AG10803 (cell line): ENCODE measurements at places on chromosomes 11 and 22.
A peak's percentile ranks its signal among the peaks of the same experiment; 100 is the strongest.

DNA sequence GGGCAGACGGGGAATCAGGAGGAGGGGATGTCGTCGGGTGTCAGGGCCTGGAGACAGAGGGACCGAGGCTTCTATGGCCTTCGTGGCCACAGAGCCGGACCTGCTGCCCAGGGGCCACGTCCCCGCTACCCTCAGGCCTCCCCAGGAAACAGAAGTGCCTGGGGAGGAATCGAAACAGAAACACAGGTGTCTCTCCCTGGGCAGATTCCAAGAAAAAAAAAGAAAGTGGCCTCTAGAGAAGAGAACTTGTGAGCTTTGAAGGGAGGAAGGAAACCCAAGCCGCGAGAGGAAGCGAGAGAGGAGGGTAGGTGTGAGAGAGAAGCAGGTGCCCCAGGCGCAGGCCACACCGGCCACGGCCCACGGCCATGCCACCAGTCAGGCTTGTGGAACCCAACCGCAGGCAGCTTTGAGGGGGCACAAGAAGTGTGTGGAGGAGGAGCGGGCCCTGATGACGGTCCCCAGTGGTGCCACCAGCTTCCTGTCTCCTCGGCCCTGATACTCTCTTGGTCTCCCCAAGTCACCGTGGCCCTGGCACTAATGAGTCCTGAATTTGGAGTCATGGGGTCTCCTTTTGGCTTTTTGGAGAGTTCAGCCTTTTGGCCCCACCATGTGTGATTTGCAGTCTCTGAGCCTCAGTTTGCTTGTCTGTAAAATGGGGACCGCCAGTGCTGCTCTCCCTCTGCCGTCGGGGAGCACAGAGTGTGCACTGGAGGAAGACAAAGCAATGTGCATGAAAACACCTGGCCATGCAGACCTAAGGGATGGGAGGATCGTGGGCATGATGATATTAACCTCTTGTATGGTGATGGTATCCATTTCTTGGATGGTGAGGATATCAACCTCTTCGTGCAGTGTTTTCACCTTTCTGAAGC lies 25.2 kb downstream of the LIF start:
- DNase-seq: no peak

GRCh38 chr22:22196018-22196533 lies 48.5 kb upstream of the VPREB1 start:
- no peak for DNase-seq

DNA sequence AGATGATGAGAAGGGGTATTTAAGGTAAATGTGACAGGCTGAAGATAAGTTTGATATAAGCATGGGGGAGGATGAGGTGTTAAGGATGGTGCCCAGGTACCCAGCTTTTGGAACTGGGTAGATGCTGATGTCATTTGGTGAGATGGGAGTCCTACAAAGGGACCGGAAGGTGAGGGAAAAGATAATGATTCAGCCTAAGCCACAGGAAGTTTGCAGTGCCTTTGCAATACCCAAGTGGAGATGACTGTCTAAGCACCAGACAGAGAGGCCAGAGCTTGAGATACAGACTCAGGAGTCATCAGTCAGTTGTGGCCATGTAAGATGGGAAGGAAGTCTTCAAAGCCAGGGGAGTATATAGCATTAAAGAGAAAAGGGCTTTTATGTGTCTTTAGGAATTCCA lies 30.0 kb upstream of the SMCO4 start:
- no peak for DNase-seq

DNA sequence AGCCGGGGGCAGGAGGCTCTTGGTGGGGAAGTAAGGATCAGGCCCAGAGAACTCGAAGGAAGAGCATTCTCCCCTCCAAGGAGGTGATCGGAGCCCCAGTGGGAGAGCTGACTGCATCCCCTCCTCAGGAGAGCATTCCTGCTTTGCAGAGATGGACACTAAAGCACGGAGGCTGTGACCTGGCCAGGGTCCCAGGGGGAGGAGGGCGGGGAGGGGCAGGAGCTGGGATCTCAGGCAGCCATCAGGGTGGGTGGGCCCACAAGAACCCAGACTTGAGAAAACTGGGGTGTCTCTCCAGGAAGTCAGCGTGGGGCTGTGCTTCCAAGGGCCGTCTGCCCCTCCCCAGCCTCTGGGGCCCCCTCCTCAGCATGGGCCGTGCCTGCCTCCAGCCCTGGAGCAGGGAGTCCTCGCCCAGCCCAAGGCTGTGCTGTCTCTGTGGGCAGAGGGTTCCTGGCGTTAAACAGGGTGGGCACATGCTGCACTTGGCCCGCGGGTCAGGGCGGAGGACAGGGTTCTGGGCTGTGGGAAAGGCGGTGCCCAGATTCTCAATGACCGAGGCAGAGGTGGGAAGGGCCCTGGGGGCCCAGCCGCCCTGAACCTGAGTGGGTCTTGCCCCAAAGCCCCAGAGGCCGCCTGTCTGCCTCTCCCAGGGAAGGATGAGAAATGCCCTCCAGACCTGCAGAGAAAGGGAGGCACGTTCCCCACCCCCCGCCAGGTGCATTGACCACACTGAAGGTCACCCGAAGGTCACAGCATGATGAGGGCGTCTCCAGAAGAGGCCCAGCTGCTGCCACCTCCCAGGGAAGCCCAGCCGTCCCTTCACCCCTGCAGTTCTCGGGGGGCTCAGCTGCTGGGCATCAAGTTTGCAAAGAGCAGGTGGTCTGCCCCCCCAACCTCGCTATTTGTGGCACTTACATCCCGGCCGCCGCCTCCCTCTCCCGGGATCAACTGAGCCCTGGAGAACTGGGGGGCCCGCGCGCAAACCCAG lies 643 bp downstream of the CEND1 start:
- DNase-seq: no peak

DNA sequence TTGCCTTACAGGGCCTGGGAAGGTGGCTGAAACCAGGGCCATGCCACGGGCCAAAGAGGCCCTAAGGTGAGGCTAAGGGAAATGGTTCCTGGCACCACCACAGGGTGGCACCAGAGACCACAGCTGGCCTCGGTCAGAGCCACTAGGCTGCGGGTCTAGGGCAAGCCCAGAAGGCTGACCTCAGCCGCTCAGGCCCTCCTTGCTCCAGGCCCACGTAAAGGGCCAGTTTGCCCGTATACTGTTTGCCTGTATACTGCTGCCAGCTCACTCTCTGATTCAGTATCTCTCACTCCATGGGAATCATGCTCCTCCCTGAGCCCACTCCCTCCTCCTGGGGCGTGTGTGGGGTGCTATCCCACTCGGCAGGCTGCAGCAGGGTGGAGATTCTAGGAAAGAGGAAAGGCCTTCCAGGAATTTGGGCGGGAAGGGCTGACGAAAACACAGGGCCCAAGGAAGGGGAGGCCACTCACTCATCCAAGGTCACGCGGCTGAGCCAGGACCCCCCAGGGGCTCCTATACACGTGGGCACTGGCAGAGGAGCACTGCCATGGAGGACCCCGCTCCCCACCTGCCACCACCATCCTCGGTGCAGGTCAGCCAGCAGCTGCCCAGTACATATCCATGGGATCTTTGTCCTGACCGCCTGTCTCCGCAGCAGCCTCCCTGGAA lies 62.4 kb downstream of the NECTIN1 start:
- DNase-seq: peak; percentile 60

GRCh38 chr11:69599502-69599901 lies 41.5 kb upstream of the CCND1 start:
- DNase-seq: peak; percentile 50

DNA sequence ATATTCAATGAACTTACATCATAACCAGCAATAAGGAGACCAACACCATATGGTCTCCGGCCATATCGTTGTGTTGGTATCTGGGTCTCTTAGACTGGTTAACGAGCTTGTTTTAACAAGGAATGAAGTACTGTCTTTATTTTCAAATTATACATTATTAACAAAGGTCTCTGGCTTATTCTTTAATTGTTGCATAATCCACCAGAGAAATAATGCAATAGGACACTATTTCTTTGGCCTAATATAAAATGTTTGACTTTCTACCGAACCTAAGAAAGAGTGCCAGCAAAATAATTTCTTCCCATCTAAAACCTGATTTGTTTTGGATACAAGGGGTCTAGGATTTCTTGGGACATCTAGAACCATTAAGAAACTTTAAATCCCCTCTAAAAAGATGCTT lies 6.4 kb downstream of the PSMA1 start:
- no peak for DNase-seq

GRCh38 chr11:62881579-62882430 lies 1.1 kb downstream of the SLC3A2 start:
- peak; percentile 98 for DNase-seq
